ENCODE measurements at places on chromosomes 5 and 9.

- no peak for DNase-seq
Measured at GRCh38 chr5:135295852-135296251, 103.2 kb downstream of the MACROH2A1 start.

DNA sequence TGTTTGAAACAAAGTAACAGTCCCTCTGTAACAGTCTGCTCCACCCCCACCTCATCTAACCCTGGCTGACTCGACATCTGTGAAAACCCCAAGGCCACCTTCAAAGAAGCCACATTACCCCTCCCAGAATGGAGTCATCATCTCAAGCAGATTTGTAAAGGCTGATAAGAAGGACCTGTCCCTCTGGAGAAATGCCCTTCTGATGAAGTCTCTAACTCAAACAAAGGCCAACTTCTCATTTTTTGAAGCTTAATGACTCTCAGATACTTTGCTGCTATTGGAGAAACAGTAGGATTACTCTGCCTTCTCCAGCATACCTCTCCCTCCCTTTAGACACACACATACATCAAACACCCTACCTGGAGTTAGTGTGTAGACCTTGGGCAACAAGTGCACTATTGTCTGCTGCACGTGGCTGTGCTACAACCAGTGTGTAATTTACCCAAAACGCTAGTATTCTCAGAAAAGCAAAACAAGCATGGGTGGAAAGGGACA is 5.3 kb upstream of the SUSD1 start:
- no peak for DNase-seq

DNA sequence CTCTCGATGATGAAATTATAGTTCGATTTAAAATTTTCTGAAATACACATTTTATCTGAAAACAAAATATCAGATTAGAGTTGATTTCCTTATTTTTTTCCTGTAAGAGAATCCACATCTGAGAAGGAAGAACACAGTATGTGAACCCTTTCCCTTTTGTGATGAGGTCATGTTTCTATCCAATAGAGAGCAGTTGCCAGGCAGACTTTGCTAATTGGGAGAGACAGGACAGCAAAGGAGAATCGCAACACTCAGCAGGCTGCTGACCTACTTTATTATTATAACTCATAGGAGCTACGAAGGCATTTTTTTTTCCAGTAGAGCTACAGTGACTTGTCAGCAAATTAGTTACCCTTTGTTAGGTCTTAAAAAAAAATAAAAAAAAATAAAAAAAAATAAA is 242.1 kb downstream of the HCN1 start:
- no peak for DNase-seq

GRCh38 chr5:131760793-131761192 is 36.0 kb downstream of the FNIP1 start:
- DNase-seq, result no peak

GRCh38 chr5:179698935-179699615 is at the start of gene CANX:
Gene CANX, plus strand, starts transcription at chr5:179698967. Its CDS starts 6,715 bp downstream, at chr5:179705682.
- no peak for DNase-seq

- DNase-seq, result no peak
Measured at GRCh38 chr5:128796506-128796905, 168.8 kb upstream of the SLC27A6 start.

DNA sequence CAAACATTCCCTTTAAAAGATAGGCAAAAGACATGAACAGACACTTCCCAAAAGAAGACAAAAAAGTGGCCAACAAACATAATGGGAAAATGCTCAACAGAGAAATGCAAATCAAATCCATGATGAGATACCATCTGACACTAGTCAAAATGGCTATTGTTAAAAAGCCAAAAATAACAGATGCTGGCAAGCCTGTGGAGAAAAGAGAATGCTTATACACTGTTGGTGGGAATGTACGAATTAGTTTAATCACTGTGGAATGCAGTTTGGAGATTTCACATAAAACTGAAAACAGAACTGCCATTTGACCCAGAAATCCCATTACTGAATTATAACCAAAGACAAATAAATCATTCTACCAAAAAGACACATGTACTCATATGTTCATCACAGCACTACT is 58.3 kb upstream of the WDR41 start:
- DNase-seq, result no peak

- no peak for DNase-seq
Measured at GRCh38 chr5:29089591-29090130, 2051.3 kb upstream of the CDH9 start.

DNA sequence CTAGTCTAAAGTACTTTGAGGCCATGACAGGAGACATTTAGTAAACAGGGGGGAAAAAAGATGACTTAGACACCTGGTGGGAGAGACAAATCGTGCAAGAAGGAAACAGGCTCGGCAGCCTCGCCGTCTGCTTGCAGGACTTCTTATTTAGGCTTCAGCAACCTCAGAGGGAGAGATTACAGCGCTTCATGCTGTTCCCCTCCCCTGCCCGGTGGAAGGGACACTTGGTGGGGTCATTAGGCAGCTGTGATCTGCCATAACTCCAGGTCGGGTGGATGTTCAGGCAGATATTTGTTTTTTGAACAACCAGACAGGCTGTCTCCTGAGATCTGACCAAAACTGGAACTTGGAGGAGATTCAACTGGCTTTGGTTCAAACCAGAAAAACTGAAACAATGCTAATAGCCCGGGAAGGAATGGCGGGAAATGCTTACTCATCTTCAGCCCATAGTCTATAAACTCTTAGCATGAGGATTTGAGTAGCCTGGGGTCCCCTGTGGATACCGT is 38.1 kb upstream of the CD180 start:
- DNase-seq, result no peak

DNA sequence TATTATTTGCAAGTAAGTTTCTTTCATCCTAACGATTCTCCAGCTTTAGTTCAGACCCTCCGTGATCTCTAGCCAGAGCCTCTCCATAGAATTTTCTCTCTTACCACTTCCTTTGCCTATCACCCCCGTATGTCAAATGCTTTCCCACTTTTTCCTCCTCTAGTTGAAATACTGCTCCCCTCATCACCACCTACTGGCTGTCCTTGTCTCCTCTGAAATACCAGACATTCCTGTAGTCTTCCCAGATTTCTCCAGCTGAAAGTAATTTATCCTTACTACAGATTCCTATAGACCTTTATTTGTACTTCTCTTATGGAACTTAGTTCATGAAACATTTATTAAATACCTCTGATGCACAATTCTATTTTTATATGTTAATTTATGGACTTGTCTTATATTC is 36.0 kb upstream of the GLIPR2 start:
- no peak for DNase-seq

DNA sequence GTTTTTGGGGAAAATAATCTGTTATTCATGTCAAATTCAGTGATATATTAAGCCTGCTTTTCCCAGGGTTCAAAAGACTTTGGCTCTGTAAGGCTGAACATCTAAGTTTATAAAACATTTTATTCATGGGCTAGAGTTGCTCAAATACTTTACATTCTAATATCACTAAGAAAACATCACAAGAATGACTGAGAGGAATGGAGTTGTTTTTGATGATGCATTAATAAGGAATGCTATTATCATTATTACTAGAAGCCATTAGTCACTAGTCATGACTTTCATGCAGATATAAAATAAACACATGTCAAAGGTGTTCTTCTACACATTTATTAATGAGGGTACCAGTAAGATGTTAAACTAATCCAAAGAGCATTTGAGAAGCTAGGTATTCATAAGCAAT is 185.5 kb upstream of the KCNN2 start:
- no peak for DNase-seq

DNA sequence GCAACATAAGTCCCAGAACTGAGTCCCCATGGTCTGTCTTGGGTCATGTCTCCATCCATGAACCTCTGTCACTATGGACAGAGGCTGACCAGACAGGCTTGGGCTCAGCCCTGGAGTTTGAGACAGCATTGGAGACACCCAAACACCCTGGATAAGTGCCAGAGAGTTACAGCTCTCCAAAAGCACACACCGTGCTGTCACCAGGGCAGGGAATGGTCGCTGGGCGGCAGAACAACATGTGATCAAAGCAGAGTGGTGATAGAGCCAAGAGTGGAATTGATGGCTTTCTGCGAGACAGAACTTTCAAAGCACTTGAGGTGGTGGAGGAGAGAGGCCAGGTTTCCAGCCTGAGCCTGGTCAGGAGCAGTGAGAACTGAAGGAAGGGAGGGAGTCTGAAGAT is 50.1 kb downstream of the DRD1 start:
- no peak for DNase-seq

GRCh38 chr5:137567226-137567625 is 68.1 kb upstream of the SPOCK1 start:
- DNase-seq, result no peak

GRCh38 chr5:157548513-157549282 is 26.9 kb downstream of the ADAM19 start:
- DNase-seq, result no peak

DNA sequence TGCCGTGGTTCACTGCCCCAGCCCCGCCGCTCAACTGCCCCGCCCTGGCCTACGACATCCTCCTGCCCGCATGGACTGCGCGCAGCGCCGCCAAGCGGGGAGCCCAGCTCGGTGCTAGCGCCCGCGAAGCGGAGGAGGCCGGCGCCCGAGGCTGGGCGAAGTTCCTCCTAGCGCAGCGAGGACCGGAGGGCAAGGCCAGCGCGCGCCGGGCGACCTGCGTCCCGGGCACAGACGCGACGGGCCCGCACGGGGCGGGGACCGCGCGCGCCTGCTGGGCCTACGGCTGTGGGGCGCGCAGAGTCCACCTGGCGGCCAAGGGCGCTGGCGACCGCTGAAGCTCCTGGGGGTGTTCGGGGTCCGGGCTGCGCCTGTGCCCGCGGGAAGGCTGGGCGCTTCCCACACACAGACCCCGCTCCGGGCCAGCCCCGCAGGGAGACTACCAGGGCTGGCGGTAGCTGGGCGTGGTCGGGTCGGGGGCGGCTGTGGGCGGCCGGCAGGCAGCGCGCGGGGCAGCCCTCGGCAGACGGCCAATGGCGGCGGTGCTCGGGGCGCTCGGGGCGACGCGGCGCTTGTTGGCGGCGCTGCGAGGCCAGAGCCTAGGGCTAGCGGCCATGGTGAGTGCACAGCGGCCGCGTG is at the start of gene PCBD2:
Gene PCBD2, plus strand, starts transcription at position 522 of the 636 bp plus-strand sequence. Its CDS starts 9 bp downstream, at position 531.
- DNase-seq, result peak; percentile 86

DNA sequence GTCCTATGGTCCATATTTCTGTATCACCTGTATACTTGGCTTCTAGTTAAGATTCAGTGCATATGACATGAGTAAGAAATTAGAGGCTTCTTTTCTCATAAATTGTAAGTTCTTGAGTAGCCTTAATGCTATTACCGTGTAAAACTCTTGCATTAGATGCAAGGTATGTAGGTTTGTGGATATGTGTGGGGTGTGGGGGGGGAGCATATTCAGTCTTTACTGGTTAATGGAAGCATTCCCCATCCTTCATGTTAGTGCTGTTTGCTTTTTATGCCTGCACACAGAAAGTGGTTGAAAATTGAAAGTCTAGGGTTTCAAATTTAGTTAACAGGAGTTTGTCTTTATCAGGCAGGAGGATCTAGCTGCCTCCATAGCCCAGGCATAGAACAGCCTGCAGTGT is 16.1 kb downstream of the RAI14 start:
- no peak for DNase-seq

GRCh38 chr9:126793686-126794417 is 11.0 kb upstream of the ZBTB43 start:
- no peak for DNase-seq

- no peak for DNase-seq
Measured at GRCh38 chr5:157115502-157115901, 6.7 kb upstream of the HAVCR2 start.

DNA sequence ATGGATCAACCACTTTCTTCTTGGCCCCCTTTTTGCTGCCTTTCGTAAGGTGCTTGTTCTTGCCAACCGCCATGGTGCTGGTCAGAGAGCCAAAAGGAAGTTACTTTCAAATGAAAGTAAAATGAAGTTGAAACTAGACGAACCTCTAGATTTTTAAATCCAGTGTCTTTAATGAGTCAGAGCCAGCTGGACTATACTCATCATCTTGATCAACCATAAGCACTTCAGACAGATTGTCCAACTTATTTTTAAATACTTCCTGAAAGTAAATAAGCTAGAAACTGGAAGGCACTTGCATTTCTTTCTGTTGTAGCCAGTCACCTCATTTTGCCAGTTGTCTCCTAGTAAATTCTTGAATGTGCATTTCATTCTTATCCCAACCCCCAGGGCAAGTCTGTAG is 48.9 kb downstream of the JMY start:
- DNase-seq, result no peak

DNA sequence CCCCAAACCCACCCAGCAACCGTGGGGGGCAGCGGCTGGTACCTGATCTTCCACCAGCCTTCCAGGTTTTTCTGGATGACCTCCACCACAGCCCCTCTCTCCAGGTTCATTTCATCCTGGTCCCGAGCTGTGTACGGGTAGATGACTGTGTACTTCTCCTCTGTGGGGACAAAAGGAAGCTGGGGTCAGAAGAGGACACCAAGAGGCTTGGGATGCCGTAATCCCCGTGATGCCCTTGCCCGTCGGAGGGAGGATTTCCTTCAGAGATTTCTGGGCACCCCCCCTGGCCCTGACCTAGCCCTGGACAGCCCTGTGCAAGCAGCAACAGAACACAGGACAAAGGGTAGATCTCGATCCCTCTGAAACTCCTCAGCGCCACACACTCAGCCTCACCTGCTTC is 70.3 kb upstream of the UBTD2 start:
- DNase-seq, result no peak

DNA sequence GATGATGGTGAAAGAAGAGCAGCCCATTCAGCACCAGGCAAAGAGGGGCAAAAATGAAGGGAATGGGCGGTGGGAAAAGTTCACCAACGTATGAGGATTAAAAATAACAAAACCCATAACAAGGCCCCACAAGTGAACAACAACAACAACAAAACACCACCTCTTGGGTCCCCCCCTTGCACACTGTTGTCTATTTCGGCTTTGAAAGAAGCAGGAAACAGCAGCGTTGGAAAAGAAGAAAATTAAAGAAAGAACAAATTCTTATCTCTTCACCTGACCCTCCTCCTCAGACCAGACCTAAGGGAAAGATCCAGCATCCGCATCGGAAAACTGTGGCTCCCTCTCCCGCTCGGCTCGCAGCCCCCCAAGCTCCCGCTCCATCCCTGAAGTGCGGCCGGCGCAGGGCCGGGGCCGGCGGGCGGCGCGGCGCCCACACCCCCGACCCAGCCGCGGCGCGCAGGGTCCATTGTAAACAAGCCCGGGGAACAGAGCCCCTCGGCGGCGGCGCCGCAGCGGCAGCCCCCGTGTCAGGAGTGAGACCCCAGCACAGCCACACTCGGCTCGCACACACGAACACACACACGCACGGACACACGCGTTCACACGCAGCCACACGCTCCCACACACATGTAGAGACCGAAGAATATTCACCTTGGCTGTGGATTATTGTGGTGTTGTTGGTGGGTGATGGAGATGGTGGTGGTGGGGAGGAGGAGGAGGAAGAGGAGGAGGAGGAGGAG is 535 bp downstream of the RFX3 start:
- no peak for DNase-seq
